ENCODE measurements at places on chromosomes 5 and 9.

DNA sequence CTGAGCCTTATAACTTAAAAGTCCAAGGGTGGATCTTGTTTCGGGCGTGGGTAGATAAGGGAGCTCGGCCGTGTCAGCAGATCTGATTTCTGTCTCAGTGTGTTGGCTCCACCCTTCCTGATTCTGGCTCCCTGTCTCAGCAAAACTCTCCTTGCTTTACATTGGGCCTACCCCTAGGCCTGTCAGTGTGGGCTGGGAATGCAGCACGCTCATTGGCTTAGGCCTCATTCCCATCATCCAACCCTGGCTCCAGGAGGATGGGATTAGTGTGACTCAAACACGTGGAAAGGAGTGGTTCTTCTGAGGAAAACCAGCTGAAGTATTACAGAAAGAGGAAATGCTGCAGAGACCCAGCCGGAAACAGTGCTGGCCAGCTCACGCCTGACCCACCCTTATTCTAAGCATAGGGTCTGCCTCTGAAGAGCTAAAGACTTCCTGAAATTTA is 59.9 kb downstream of the ZFAND5 start:
- peak; percentile 5 for DNase-seq

GRCh38 chr9:27888661-27889295 is 315.5 kb upstream of the C9orf72 start:
- peak; percentile 24 for DNase-seq

DNA sequence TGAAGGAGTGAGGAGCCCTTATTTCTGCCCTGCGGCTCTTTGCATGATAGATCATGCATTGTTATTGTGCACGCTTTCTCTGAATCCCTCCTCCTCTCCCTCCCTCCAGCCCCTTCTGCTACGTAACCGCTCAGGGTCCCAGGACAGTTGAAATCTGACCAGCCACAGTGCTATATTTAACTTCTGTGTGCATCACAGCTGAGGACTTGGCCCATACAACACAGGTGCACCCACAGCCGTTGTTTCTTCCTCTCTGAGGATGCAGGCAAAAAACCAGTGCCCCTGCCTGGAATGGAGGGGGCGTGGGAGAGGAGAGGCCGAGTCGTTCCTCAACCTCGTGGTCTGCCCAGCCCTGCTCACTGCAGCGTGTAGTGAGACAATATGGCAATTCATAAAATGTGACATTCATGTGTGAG is 335.6 kb upstream of the CLINT1 start:
- DNase-seq, result no peak

GRCh38 chr9:7324152-7324598 is 475.4 kb downstream of the DMAC1 start:
- no peak for DNase-seq

DNA sequence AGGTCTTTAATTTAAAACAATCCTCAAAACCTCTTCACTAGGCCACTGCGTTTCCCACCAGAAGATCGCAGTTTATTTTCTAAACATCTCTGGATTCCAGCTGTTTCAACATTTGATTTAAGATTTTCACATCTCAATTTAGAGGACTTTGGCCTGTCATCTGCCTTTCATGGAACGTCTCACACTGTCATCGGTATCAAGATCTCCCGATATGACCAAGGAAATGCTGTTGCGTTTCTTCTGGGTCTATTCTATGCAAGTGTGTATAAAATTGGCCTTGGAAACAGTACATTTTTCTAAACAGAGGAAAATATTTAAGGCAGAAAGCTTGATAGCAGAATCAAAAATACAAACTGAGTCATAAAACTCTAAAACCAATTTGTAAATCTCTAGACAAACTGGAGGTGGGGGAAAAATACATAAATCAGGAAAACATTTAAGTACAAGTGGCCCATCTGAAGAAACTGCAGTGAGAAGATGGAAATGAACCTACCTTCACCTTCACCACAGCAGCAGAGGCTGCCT is 53.6 kb upstream of the SIMC1 start:
- DNase-seq, result no peak

GRCh38 chr9:93302586-93303257 is 118.8 kb downstream of the WNK2 start:
- DNase-seq, result peak; percentile 69

DNA sequence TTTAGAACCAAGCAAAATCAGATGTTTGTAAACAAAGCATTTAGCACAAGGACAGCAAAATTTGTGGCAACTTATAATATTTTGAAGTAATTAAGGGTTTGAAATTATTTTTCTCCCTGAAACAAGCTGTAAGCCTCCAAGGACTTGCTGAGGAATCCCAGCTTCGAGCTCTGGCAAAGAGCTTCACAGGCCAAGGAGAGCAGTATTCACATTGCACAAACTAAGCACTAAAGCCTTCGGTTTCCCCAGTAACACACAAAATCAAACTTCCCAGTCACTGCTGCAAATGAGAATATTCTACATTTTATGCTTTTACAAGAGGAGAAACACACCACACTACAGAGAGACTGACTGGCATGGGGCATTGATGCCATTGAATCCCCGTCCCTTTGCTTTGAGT is 101.9 kb downstream of the WDR41 start:
- DNase-seq, result no peak

DNA sequence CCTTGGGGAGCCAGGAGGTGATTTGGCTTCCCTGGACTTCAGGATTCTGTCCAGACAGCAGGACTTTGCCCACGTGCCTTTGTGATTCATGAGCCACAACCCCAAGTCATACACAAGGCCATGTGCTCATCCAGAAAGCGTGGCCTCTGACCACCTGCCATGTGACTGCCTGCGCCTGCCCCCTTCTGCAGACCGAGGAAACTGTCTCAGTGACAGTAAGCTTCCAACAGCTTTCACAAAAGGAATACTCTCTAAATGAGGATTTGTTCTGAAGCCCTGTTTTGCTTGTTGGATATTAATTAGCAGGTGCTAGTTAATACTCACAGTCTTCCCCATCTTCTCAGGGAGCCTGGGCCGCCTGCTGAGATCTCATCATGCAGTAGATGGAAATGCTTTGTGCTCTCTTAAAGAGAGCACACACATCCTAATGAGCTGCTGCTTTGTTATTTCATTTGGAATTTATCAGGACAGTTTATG is 36.9 kb upstream of the ANGPTL2 start:
- DNase-seq, result no peak

Data from stimulated activated CD4-positive, alpha-beta T cell treated with anti-CD3 and anti-CD28 coated beads, Interleukin-4, amount 100 ng/mL, for 24 hours (primary cell).